ENCODE measurements at places on chromosomes 11 and 22. TPM values are rescaled to one million over a fixed set of nuclear protein-coding genes. Genes with fewer than 3 reads are reported as not detected.

PGA5 gene
- total RNA-seq: not detected

PLA2G6 gene
- total RNA-seq: 2.8 TPM

ISX gene
- not detected for total RNA-seq

BTG4 gene
- total RNA-seq: not detected

HTR3A gene
- total RNA-seq: not detected

GDPD4 gene
- total RNA-seq: not detected

HEPACAM gene
- total RNA-seq: not detected

NXPE2 gene
- total RNA-seq: not detected

SERPING1 gene
- 0.91 TPM for total RNA-seq

C1QTNF4 gene
- not detected for total RNA-seq

MAPK11 gene
- 7.0 TPM for total RNA-seq

SERHL2 gene
- 0.28 TPM for total RNA-seq

C11orf91 gene
- 1.5 TPM for total RNA-seq

ALDH3B2 gene
- not detected for total RNA-seq

SCN2B gene
- not detected for total RNA-seq

NCAM1 gene
- not detected for total RNA-seq

PRAME gene
- total RNA-seq: 99.0 TPM

F2 gene
- total RNA-seq: 2.2 TPM

FIBIN gene
- total RNA-seq: not detected

MRPL40 gene
- 45.0 TPM for total RNA-seq

FADS2 gene
- total RNA-seq: 385 TPM

MMP10 gene
- 0.82 TPM for total RNA-seq

RTN4RL2 gene
- 99.6 TPM for total RNA-seq

ABCC8 gene
- total RNA-seq: 9.5 TPM

CYP2D6 gene
- total RNA-seq: 0.49 TPM

C11orf86 gene
- 44.1 TPM for total RNA-seq

INCENP gene
- total RNA-seq: 51.8 TPM

PHETA2 gene
- not detected for total RNA-seq

SAC3D1 gene
- total RNA-seq: 55.8 TPM

NLRP6 gene
- not detected for total RNA-seq

CRYBB1 gene
- not detected for total RNA-seq

SLC3A2 gene
- total RNA-seq: 1,033 TPM

BDNF gene
- 8.8 TPM for total RNA-seq

INS gene
- not detected for total RNA-seq

DDI1 gene
- total RNA-seq: not detected

BLID gene
- total RNA-seq: not detected

C1QTNF5 gene
- not detected for total RNA-seq

APOBEC3H gene
- total RNA-seq: not detected

ACR gene
- total RNA-seq: not detected

CBLIF gene
- not detected for total RNA-seq

HOATZ gene
- total RNA-seq: not detected

SEC14L3 gene
- not detected for total RNA-seq

All from A549 treated with Mapracorat at 1 μM for 4 hours (cell line).